ENCODE measurements at places on chromosomes 12 and 14. TPM values are rescaled to one million over a fixed set of nuclear protein-coding genes. Genes with fewer than 3 reads are reported as not detected.

The C14orf132 gene
- not detected for total RNA-seq

The PELI2 gene
- 1.0 TPM for total RNA-seq

The GALNT6 gene
- total RNA-seq: 7.7 TPM

The TAS2R50 gene
- total RNA-seq: 0.18 TPM

The KRT74 gene
- not detected for total RNA-seq

The ARHGEF25 gene
- 13.6 TPM for total RNA-seq

The ASIC1 gene
- total RNA-seq: 1.2 TPM

The OR4E2 gene
- not detected for total RNA-seq

The RPL36AL gene
- total RNA-seq: 139 TPM

The CD69 gene
- 38.3 TPM for total RNA-seq

The ANKRD33 gene
- total RNA-seq: not detected

The DUSP16 gene
- 9.2 TPM for total RNA-seq

The MUCL1 gene
- not detected for total RNA-seq

The CRIP1 gene
- 0.98 TPM for total RNA-seq

The CARMIL3 gene
- total RNA-seq: 0.11 TPM

The ACAD10 gene
- total RNA-seq: 19.2 TPM

The CCDC38 gene
- not detected for total RNA-seq

The TEX22 gene
- total RNA-seq: 1.0 TPM

The PTGER2 gene
- total RNA-seq: not detected

The RPGRIP1 gene
- 0.31 TPM for total RNA-seq

The ANO2 gene
- not detected for total RNA-seq

The GLS2 gene
- not detected for total RNA-seq

The KLC1 gene
- 73.7 TPM for total RNA-seq

The CLEC2B gene
- 1.8 TPM for total RNA-seq

The NOP9 gene
- total RNA-seq: 27.9 TPM

The SLC4A8 gene
- not detected for total RNA-seq

The FAM186B gene
- total RNA-seq: 0.18 TPM

The ACOT4 gene
- total RNA-seq: not detected

The RERGL gene
- not detected for total RNA-seq

The SPATS2 gene
- total RNA-seq: 14.6 TPM

The FOXA1 gene
- total RNA-seq: 2.4 TPM

The PIK3C2G gene
- total RNA-seq: not detected

The RNASE7 gene
- not detected for total RNA-seq

The MANSC4 gene
- not detected for total RNA-seq

The KRT85 gene
- not detected for total RNA-seq

Data from K562 (cell line).